Heart left ventricle (tissue), 16 donors: ENCODE measurements at places on chromosomes 2 and 18. TPM values are rescaled to one million over a fixed set of nuclear protein-coding genes. Genes with fewer than 3 reads are reported as not detected.
A peak's percentile ranks its signal among the peaks of the same experiment; 100 is the strongest.

The CDH19 gene
- 11.9 TPM for total RNA-seq

The DSEL gene
- total RNA-seq, result 3.4 TPM

The RNF152 gene
- 24.0 TPM for total RNA-seq

The SERPINB10 gene
- total RNA-seq, result not detected

The RBM44 gene
- 0.94 TPM for total RNA-seq

DNA sequence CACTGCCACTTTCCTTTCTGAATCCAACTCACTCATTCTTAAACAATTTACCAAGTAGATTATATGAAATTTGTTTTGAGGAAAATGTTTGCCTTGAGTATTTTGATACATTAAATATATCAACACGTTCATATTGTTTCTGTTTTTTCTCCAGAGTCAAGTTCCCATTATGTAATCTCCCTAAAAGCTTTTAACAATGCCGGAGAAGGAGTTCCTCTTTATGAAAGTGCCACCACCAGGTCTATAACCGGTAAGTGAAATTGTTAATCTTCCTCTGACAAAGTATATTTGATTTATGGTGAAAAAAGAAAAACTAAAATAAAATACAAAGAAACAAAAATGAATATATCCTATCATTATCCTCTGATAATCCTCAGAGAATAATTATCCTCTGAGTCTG is 838.6 kb downstream of the MBD2 start:
- DNase-seq, result no peak

GRCh38 chr2:199484927-199485326 is 27.2 kb upstream of the SATB2 start:
- no peak for DNase-seq

DNA sequence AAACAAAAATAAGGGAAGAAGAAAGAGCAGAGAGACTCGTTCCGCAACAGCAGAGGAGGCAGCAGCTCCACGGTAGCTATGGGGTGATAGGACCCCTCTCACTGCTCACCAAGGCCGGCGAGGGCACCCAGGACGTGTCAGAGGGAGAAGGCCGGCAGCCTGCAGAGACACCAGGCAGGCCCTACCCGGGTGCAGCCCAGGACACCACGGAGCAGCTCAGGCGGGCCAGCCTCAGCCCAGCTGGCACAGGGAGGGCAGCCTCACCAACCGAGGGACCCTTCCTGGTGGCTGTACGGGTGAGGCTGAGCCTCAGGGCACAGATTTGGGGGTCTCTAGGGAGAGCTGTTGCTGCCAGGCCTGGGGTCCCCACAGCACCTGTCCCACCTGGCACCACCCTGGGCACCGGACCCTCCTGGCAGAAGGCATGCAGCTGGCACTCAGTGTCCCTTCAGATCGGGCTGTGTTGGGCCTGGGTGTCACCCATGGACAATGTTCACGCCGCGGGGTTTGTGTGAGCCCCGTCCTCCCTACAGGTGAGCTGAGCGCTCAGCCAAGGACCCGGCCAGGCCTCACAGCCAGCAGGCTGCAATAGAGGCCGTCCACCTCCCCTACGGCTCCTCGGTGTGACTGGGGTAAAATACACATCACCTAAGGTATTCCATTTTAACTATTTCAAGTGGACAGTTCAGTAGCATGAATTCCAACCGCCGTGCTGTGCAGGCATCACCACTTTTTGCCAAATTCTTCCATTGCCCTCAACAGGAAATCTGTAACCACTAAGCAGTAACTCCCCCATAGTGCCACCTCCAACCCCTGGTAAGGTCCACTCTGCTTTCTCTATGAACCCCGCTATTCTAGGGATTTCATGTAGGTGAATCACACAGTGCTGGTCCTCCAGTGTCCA is 21.6 kb downstream of the KCNG2 start:
- DNase-seq, result no peak

DNA sequence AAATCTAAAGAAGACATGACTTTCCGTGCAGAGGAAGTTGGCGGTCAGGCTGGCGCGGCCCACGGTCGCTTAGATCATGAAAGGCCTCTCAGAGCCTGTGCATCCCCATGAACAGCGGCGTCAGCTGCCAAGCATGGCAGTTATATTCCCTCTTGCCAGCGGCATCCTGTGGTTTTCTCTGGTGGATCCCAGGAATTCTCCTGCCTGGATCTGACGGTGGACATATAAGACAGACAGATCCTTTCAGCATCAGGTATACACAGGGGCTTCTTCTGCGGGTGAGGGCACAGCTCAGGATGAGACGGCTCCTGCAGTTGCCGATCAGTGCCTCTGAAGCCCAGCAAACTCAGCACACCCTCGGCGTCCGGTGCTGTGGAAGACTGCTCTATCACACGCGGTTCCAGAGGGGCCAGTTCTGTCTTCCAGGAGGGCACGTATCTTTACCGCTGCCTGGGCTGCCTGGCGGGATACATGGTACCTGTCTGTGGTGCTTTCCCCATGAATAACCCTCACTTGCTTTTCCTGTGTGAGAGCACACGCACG is 157.8 kb downstream of the LDLRAD4 start:
- DNase-seq, result no peak

DNA sequence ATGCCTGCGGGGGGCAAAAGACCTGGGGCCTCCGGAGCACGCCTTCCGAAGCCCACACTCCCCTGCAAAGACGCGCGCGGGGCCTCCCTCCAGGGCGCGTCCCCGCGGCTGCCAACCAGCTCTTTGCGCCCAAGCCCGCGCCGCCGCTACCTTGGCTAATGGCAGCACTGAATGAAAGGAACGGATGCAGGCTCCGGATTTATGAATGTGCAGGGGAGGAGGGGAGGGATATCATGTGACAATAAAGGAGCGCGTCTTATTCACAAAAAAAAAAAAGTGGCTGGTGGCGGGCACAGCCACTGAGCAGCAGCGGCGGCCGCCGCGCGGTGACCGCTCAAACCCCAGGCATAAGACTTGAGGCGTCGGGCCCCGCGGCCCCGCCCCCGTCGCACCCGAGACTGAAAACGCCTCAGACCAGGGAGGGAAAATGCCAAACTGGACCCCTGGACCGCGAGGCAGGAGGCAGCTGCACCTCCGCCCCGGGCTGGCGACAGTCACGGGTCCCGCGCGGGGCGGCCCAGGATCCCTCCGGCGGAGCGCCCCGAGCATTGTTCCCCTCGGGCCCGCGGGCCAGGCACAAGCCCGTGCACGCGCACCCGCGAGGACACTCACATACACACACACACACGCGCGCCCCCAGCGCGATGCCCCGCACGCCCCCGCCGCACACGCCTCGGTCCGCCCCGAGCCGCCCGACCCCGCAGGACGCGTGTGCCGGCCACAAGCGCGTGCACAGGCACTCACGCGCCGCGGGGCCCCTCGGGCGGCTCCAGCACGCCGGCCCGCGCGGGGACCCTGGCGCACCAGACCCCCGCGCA is 1.6 kb downstream of the SPRED2 start:
- peak; percentile 60 for DNase-seq

DNA sequence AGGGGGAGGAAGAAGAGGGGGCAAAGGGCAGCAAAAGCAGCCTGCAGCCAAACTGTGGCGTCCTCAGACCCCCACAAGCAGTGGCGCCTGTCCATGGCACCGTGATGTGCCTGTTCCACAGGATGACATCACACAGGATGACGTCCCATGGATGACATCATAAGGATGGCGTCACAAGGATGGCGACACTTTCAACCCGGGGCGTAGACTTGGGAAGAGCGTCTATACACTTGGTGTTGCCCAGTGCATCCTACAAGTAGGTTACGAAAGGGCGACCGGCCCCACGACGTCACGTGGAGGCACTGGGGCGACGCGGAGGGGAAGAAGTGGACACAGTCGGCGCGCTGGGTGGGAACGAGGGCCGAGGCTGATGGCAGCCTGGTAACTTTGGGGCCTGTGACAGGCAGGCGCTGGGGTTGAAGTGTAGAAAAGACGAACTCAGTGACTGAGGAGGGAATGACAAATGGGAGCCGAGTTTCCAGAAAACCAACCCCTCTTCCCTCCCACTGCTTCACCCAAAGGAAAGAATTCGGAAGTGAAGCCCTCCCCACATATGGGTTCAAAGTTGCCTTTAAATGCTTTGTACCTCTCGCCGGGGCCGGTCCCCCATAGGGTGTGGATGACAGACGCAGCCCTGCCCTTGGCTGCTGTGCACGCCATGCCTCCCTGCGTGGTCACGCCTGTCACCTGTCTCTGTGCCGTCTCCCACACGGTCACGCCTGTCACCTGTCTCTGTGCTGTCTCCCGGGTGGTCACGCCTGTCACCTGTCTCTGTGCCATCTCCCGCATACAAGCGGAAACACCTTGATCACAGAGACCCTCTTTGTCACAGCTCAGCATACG is 13.4 kb upstream of the KCNG2 start:
- no peak for DNase-seq

DNA sequence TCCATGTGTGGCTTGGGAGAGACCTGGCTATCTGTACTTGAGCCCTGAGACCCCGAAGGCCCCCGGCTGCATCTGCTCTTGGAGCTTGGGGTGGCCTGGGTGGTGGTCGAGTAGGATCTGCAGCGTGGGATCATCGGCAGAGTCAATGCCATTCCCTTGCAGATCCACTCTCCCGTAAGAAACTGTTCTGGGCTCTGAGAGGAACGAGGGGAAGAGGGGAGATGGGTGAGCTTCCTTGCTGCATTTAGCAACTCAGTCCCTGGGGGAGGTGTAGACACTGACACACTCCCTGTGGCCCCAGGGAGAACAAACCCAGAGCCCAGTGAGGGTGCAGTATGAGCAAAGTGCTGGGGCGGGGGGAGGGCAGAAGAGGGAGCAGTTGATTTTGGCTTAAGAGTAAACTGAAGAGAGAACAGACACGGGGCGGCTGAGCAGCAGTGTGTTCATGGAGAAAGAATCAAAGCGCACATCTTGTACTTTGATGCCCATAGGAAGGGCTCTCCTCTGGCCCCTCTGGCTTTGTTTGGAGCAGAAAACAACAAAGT is 8.5 kb downstream of the GREB1 start:
- no peak for DNase-seq

GRCh38 chr2:239506101-239506857 is 105.5 kb upstream of the HDAC4 start:
- DNase-seq, result no peak

GRCh38 chr2:78541451-78542267 is 483.8 kb upstream of the REG3G start:
- no peak for DNase-seq

- no peak for DNase-seq
Observed at GRCh38 chr18:22846088-22846683, 86.9 kb upstream of the RBBP8 start.

- DNase-seq, result no peak
Observed at GRCh38 chr18:26502823-26503222, 45.5 kb downstream of the KCTD1 start.

DNA sequence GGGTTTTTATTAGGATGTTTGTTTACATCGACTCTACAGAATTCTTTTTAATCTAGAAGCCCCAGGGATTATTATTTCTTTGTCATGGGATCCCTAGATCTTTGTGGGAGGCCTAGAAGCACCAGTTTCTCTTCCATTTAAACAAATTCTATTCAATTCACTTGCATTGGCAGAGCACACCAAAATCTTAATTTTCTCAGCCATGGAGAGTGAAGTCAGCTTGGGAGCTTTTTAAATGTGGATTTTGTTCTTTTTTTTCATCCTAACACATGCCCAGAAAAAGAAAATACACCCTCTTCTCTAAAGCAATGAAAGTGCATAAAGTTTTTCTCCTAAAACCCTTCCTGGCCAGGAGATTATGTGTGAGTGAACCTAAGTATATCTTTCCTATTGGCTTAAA is 38.5 kb downstream of the CDCA7 start:
- DNase-seq, result no peak

DNA sequence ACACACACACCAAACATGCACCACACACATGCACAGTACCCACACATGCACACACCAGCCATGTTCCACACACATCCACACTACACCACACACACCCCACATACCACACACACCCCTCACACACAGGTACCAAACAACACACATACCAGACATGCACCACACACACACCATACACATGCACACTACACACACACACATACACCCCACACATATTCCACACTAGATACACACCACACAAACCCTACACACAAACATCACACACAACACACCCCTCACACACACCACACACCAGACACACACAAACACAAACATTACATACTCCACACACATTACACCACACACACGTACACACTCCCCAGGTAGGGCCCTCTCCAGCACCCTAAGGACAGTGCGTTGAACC is 51.2 kb downstream of the TRABD2A start:
- no peak for DNase-seq

DNA sequence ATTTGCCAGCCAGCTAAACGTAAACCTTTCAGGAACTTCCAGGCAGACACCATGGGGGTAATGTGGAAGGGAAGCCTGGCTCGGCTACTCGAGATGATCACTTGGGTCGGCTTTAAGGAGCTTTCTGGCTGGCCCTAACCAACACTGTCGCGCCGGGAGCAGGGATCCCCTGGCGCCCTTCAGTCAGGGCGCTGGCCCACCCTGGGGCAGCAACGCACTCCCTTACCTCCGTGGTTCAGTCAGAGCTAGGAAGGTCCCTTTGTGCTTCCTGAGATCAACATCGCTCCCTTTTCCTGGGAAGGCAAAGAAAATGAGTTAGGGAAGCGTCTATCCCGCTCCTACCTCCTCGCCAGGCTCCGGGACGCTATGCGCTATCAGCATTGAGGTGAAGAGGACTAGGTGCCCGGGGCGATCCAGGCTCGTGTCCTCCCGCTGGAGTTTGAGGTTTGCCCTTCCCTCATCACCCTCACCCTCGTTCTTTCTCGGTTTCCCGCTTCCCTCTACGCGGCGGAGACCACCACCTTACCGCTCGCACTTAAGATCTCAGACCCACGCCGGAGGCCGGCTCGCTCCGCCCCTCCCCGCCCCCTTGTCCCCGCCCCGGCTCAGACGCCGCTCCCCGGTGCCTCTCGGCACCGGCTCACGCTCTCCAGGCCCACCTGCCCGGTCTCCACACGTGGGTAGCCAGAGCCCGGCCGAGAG is 449 bp upstream of the ATRAID start:
- no peak for DNase-seq

GRCh38 chr18:49135877-49136276 is 185.1 kb upstream of the SMAD7 start:
- no peak for DNase-seq

DNA sequence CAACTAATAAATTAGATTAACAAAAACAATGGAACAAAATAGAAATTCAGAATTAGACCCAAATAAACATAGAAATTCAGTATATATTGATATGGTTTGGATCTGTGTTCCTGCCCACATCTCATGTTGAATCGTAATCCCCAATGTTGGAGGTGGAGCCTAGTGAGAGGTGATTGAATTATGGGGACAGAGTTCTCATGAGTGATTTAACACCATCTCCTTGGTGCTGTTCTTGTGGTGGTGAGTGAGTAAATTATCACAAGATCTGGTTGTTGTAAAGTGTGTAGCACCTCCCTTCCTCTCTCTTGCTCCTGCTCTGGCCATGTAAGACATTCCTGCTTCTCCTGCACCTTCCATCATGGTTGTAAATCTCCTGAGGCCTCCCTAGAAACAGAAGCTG is 16.6 kb upstream of the B4GALT6 start:
- DNase-seq, result no peak
